Stimulated activated CD4-positive, alpha-beta T cell treated with anti-CD3 and anti-CD28 coated beads, Interleukin-1b, Interleukin-23, amount 100 ng/mL, for 1 hour (primary cell): ENCODE measurements at places on chromosomes 1 and 21.

GRCh38 chr1:88784551-88784950 lies 100.5 kb downstream of the PKN2 start:
- no peak for DNase-seq

GRCh38 chr1:205339197-205339702 lies 17.5 kb downstream of the KLHDC8A start:
- DNase-seq: no peak

DNA sequence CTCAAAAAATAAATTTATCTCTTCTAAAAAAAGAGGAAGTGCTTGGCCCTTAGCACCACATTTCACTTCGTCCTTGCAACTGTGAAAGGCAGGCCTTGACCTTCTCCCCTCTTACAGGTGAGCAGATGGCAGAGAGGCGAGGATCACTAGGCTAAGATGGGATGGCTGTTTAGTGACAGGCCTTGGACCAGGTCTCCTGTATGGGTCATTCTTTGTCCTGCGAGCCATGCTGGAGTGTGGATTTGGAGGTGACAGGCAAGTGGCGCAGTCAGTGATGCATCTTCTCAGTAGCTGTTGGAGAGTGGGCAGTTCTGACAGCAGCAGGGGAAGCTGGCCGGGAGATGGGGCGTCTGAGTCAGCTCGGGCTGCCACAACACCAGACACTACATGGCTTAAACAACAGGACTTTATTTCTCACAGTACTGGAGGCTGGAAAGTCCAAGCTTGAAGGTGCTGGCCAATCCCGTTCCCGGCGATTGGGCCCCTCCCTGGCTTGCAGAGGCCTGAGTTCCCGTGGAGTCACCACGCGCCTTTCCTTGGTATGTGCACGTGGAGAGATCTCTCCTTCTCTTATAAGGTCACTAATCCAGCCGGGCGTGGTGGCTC lies 16.5 kb downstream of the SLC27A3 start:
- DNase-seq: no peak

DNA sequence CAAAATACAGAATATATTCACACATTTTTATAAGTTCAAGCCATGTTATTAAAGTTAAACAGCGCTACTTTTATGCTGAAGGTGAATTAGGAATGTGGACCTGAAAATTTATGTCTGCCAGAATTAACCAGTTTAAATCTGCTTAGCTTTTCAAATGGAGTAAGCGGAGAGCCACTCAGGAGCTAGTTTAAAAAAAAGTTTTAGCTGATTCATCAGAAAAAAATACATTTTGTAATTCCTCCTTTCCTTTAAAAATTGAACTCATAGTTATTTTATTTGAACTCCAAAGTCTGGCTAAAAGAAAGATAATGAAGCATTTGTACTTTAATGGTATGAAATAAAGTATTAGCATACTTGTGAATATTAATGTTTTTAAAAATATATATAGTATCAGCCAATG lies 21.2 kb downstream of the C21orf91 start:
- DNase-seq: no peak

DNA sequence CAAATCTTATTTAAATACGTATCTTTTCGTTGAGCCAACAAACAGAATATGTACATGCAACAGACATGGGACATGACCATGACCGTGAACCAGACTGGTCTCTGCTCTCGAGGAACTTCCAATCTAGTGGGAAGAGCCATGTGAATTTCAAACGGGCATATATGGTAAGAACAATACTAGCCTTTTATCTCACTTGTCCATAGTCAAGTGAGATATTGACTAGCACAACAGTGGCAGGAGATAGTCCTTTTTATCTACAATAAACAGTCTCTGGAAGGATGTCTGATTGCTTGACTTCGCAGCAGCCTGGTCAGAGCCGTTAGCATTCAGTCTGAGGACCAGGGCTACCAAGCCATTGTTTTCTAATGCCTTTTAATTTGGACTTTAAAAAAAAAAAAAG lies 12.6 kb upstream of the PLA2G2C start:
- no peak for DNase-seq

- DNase-seq: no peak
Observed at GRCh38 chr1:112798292-112798691, 83.2 kb upstream of the PPM1J start.

GRCh38 chr1:55650444-55650843 lies 435.3 kb upstream of the USP24 start:
- DNase-seq: no peak

- DNase-seq: no peak
Observed at GRCh38 chr1:183702087-183702812, 49.1 kb upstream of the APOBEC4 start.

DNA sequence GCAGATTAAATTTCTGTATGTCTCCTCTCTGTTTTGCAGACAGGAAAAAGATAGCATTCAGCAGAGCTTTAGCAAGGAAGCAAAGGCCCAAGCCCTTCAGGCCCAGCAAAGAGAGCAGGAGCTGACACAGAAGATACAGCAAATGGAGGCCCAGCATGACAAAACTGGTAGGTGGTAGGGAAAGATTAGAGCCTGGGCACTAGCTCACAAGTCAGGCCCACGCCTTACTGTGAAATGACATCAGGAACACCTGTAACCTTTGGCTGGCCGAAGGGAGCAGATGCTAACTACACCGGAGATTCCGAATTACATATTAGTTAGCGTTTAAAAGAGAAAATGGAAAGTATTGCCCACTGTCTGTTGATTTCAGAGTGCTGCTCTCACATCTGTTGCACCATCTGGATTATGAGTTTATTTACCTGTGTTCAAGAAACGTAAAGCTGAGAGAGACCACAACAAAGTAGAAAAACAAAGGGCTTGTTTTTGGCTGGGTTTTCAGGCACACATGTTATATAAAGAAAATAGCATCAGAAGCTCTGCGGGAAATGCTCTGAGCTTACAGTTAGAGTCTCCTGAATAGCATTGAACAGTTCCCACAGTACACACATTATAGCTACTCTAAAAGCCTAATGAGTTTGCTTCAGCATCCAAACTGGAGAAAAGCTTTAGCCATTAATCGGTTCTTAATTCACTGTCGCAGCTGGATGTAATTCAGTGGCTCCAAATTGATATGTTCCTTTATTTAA lies 160.0 kb downstream of the SDCCAG8 start:
- DNase-seq: no peak

- no peak for DNase-seq
Observed at GRCh38 chr1:93676427-93676826, 5.2 kb downstream of the BCAR3 start.

GRCh38 chr1:230158415-230159291 lies 91.6 kb downstream of the GALNT2 start:
- no peak for DNase-seq

DNA sequence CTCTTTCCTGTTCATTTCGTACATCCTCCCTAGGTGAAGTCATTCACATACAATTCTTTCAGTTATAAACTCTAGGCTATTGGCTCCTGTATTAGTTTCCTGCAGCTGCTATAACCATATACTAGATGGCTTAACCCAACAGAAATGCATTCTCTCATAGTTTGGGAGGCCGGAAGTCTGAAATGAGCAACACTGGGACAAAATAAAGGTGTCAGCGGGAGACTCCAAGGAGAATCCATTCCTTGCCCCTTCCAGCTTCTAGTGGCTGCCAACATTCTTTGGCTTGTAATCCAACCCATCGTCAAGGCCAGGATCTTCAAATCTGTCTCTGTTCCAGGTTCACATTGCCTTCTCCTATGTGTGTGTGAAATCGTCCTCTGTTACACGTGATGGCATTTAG lies 71.3 kb downstream of the TOR3A start:
- no peak for DNase-seq

- no peak for DNase-seq
Observed at GRCh38 chr1:65765631-65766030, 27.1 kb upstream of the PDE4B start.

- no peak for DNase-seq
Observed at GRCh38 chr1:29389533-29390041, 153.3 kb downstream of the PTPRU start.

DNA sequence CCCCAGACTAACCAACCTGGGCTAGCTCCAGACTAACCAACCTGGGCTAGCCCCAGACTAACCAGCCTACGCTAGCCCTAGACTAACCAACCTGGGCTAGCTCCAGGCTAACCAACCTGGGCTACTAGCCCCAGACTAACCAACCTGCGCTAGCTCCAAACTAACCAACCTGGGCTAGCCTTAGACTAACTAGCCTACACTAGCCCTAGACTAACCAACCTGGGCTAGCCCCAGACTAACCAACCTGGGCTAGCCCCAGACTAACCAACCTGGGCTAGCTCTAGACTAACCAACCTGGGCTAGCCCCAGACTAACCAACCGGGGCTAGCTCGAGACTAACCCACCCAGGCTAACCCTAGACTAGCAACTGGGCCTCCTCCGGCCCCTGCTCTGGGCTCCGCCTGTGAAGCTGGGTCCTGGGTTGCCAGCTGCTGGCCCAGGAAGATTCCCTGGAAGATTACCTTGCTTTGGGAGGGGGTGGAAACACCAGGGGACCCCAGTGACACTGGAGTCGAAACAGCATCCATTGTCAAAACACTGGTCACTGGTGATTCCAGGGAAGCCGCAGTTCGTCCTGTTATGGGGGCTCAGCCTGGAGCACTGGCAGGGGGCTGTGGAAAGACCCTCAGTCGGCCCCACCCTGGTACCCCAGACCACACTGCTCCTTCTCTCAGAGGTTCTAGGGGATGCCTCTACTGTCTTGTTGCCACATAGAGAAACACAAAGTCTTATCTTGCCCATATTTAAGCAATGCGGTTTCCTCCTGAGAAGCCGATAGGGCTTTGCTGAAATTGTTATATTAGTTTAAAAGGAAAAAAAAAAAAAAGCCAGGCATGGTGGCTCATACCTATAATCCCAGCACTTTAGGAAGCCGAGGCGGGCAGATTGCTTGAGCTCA lies 1.1 kb downstream of the TFF2 start:
- no peak for DNase-seq

DNA sequence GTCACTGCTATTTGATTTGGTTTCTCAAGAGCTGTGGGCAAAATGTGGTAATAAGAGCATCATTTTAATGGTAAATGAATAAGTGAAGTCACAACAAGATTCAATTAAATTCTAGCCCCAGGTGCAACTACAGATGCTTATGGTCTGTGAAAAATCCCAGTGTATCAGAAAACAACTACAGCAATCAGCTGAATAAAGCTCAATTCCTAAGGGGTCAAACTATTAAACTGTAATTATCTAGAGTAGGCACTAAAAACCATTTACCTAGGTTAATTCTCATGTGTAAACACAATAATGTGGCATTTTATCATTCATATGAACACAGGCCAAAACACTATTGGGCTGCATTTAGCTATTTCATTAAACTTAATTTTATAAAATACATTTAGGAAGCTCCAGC lies 9.6 kb downstream of the TARBP1 start:
- no peak for DNase-seq

- no peak for DNase-seq
Observed at GRCh38 chr1:211752317-211752716, 76.9 kb upstream of the NEK2 start.

DNA sequence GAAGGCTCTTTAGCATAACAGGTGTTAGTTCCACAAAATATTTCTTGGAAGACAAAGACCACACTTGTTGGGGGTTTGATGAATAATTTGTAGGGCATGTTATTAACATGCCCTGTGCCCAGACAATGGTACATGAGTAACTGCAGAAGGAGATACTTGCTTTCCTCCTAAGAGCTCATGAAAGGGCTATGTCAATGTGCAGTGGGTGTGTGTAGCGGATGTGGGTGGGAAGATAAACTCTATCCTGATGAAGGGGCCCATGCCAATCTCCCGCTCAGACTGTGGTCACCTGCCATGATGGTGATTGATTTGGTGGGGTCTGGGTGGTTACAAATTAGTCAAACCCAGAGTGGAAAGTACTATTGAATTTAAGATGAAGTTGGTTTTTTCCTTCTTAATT lies 69.8 kb upstream of the DNAH14 start:
- no peak for DNase-seq

GRCh38 chr21:31543191-31543590 lies 116.3 kb upstream of the SOD1 start:
- no peak for DNase-seq

DNA sequence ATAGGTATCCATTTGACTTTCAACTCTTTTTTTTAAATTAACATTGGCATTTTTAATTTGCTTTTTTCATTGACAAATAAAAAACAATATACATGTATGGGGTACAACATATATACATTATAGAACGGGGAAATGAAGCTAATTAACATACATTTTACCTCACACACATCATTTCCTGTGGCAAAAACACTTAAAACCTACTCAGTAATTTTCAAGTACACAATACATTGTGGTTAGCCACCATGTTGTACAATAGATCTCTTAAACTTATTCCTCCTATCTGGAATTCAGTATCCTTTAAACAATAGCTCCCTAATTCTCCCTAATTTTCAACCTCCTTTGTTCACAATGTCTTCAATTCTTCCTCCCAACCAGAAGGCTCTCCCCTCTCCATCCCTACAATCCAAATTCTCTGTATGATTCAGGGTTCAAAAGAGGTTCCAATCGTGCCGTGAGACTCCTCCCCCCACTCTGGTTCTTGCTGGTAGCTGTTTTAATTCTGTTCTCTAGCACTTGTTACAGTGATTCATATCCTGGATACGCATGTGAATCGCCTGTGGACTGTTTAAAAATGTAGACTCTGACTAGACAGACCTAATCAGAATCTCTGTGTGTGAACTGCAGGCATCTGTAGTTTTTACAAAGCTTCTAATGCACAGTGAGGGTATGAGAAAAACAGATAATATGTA lies 87.6 kb upstream of the DUSP10 start:
- no peak for DNase-seq

DNA sequence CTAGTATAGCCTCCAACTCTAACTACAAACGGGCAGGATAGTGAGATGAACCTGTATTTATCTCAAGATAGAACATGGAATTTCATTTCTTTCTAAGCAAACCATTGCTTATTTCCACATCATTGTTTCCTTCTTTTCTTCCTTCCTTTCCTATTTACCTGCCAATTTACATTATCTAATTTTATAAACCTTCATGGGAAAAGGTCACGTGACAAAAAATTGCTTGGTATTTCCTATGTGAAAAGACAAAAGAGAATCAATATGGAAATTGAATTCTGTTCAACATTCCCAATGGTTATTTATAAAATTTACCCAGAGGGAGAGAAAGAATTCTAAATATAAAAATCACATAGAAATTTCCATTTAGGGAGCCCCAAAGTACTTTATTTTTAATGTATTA lies 22.4 kb upstream of the RBM15 start:
- DNase-seq: no peak

DNA sequence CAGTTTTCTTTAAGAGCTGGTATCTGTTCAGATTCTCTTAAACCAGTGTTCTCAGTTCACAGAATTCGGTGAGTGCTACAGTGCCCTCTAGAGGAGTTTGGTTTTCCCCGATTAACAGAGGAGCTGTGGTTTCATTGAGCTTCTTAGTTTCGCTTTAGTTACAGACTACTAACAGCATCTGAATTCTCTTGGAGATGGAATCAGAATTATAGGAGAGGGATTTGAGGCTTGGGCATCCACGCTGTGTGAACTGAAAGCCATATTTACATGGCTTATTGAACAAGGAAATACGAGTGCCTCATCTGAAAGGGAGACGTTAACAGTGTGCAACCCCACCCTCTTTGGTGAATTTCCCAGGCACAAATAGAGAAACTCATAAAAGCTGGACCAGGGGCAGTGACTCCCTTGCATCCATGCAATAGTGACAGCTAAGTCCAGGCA lies 202.0 kb downstream of the USH2A start:
- DNase-seq: no peak
